A549 treated with GW870086 at 1 μM for 4 hours (cell line): ENCODE measurements at places on chromosomes 2 and 18. TPM values are rescaled to one million over a fixed set of nuclear protein-coding genes. Genes with fewer than 3 reads are reported as not detected.

The SKA1 gene
- total RNA-seq = 11.6 to 13.3 TPM (median 12.0 TPM) in 5 replicates

The GALR1 gene
- total RNA-seq = not detected in 5 replicates

The SCYGR4 gene
- total RNA-seq = not detected in 5 replicates

The GAREM2 gene
- total RNA-seq = 6.1 to 8.5 TPM (median 7.1 TPM) in 5 replicates

The TOGARAM2 gene
- 0.09 to 0.28 TPM (median 0.19 TPM) in 5 replicates for total RNA-seq

The STK36 gene
- 8.6 to 11.9 TPM (median 10.5 TPM) in 5 replicates for total RNA-seq

The RGPD4 gene
- 0.03 to 0.09 TPM (median 0.06 TPM) in 4 of 5 replicates, not detected in the other for total RNA-seq

The C2orf92 gene
- 0.60 to 1.2 TPM (median 1.0 TPM) in 5 replicates for total RNA-seq

The REL gene
- total RNA-seq = 1.7 to 3.3 TPM (median 2.5 TPM) in 5 replicates

The ALLC gene
- total RNA-seq = 0.08 TPM in 1 of 5 replicates, not detected in the others

The FRZB gene
- 0.07 TPM in 3 of 5 replicates, not detected in the others for total RNA-seq

The TBR1 gene
- total RNA-seq = 0.02 to 0.06 TPM (median 0.04 TPM) in 4 of 5 replicates, not detected in the other

The C1D gene
- 33.4 to 55.0 TPM (median 38.2 TPM) in 5 replicates for total RNA-seq

The AFF3 gene
- 0.07 to 0.09 TPM in 2 of 5 replicates, not detected in the others for total RNA-seq

The RAD51AP2 gene
- not detected in 5 replicates for total RNA-seq

The GBX2 gene
- total RNA-seq = 1.9 to 4.1 TPM (median 3.0 TPM) in 5 replicates

The RNF144A gene
- total RNA-seq = 6.4 to 10.0 TPM (median 8.4 TPM) in 5 replicates

The NEU2 gene
- not detected in 5 replicates for total RNA-seq

The TTN gene
- total RNA-seq = under 0.01 to 0.02 TPM (median under 0.01 TPM) in 5 replicates

The PUS10 gene
- 2.2 to 3.8 TPM (median 2.7 TPM) in 5 replicates for total RNA-seq

The UPP2 gene
- not detected in 5 replicates for total RNA-seq

The REEP1 gene
- 0.77 to 1.1 TPM (median 1.1 TPM) in 5 replicates for total RNA-seq

The SLC9A4 gene
- not detected in 5 replicates for total RNA-seq
